ENCODE measurements at places on chromosomes 3 and 15.

- no peak for DNase-seq
Measured at GRCh38 chr3:27827041-27827440, 104.9 kb upstream of the EOMES start.

DNA sequence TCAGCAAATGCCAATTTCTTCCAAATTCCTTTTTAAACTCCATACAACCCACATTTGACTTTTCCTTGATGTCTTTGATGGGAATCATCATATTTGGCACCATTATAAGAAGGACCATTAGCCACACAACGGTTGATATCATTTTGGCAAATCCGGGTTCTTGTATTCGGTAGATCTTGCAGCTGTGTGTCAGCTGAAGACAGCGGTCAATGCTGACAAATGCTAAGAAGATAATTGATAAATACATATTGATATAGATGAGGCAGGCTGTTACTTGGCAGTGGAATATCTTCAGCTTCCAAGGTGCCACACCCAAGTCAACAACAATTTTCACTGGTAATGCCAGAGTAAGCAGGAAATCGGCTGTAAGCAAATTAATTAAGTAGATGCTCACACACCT lies 4.2 kb downstream of the GPR171 start:
- DNase-seq, result no peak

DNA sequence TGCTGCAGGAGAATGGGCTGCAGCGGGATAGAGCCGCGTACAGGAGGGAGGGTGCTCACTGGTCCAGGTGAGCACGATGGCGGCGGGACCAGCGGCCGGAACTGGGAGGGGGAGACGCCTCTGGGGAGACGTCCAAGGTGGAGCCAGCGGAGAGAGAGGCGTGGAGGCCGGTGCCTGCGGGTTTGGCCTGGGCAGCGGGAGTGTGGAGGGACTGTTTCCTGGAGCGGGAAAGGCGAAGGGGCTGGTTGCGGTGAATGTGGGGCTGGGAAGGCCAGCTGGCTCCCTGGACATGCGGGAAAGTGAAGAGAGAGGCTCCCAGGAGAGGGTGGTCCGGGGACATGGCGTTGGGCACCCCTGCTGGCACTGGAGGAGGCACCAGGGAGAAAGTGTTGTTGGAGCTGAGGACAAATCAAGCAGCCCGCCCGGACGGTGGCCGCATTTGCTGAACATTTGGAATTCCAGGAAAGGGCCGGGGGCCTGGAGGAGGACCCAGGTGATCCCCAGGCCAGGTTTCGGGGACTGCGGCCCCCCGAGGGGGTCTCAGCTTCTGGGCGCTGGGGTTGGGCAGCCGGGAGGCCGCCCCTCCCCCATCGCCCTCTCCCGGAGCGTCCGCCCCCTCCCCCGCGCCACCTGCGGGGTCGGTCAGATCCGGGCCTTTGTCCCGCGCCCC lies 34.3 kb downstream of the DNAJB8 start:
- DNase-seq, result no peak

DNA sequence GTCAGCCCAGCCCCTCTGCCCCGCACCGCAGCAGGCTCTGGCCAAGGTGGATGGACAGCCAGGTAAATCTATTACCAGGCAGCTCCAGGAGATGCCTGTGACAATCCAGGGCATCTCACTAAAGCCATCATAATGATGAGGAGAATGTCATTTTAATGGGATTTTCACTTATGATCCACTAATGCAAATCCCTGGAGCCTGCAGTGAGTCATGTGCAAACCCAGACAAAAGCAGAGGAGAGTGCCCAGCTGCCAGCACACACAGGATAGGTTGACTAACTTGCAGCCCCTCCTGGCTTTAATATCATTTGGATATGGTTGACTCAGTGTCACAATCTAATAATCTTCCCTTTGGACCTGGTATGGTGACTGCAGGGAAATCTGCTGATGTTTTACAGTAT lies 206.9 kb upstream of the TRIM42 start:
- no peak for DNase-seq

DNA sequence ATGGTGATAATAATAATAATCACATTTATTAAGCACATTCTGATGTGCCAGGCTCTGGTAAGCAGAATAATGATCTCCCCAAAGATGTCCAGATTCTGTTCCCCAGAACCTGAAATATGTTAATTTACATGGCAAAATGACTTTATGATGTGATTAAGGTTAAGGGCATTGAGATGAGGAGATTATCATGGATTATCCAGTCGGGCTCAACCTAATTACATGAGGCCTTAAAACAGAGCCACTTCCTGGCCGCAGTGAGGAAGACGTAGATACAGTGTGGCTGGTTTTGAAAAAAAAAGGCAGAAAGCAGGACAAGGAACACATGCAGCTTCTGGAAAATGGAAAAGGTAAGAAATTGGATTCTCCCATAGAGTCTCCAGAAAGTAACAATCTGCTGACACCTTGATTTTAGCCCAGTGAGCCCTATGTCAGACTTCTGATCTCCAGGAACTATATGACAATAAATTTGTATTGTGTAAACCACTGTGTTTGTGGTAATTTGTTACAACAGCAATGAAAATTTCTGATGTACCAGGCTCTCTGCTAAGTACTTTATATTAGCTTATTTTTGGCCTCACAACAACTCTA lies 126.7 kb downstream of the ALCAM start:
- DNase-seq, result no peak

DNA sequence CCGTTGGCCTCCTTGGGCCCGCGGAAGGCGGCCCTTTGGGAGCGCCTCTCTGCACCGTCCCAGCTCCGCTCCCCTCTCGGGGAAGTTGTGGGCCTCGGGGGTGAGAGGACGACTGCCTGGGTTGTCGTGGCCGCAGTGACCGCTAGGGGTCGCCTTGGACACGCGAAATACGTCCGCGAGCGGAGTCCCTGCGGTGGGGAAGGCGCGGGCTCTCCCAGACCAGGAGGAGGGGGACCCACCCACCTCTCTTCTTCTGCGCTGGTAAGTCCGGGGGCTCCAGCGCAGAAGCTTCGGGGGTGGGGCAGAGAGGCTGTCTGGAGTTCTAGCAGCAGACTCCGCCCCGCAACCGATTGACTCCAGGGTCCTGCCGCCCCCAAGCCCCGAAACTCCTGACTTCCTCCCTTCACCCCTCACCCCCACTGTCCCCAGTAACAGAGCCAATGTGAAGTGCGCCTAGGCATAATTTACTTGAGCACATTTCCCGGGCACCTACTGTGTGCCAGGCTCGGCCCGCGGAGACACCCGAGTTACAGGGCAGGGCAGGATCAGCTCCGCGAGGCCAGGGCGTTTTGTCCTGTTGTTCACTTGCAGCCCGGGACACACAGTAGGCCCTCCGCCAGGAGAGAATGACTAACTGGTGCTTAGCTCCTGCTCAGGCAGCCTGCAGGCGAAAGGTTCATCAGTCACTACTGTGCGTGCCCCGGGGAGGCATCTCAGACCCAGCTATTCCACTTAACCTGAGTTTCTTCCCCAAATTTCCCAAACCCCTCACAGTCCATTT lies 32.8 kb downstream of the DNASE1L3 start:
- DNase-seq, result no peak
